Sigmoid colon (tissue), 7 donors: ENCODE measurements at places on chromosomes 16 and 17. TPM values are rescaled to one million over a fixed set of nuclear protein-coding genes. Genes with fewer than 3 reads are reported as not detected.

GRCh38 chr17:79331492-79331891 is 256.9 kb downstream of the ENGASE start:
- no peaks in the 10 kb centered on the region for H3K4me1 ChIP-seq
- H3K36me3 ChIP-seq, result no peaks in the 10 kb centered on the region
- H3K27ac ChIP-seq, result no peak overlapping the region
- no peak overlapping the region for H3K4me3 ChIP-seq
- DNase-seq, result no peak

ADAP2 gene
- 20.8 TPM for total RNA-seq

DNA sequence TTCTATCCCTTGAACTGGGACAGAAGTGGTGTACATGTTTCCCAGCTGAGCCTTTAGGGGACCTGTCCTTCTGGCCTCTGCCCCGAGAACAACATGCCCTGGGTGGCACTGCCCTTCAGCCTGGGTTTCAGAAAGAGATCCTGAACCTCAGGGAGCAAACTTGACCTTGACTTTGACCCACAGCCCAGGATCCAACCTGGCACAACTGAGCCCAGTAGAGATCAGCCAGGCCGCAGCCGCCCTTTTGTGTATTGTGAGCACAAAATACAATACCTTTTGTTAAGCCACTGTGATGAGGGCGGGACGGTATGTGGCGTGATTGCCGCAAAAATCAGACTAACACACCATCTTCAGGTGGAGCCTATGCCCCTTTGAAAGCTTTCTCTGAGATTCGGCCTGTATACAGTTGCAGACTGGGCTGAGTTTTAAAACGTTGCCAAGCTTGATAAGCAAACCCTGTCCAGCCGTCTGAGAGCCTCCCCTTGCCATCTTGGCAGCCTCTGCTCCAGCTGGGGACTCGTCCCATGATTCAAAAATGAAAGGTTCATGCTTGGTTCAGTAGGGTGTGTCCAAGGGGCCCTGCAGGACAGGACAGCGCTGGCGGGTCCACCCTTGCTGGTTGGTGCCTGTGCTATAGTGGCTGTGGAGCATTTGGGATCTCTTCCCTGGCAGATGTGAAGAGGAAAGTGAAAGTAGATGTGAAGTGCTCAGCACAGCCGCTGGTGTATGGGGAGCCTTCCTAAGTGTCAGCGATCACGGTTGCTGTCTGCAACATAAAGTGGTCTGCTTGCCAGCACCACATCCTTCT is 40.3 kb downstream of the FOXL1 start:
- H3K4me1 ChIP-seq, result no peaks in the 10 kb centered on the region
- H3K27ac ChIP-seq, result no peak overlapping the region
- H3K27me3 ChIP-seq, result no peaks in the 10 kb centered on the region
- no peaks in the 10 kb centered on the region for H3K36me3 ChIP-seq
- DNase-seq, result no peak

DNA sequence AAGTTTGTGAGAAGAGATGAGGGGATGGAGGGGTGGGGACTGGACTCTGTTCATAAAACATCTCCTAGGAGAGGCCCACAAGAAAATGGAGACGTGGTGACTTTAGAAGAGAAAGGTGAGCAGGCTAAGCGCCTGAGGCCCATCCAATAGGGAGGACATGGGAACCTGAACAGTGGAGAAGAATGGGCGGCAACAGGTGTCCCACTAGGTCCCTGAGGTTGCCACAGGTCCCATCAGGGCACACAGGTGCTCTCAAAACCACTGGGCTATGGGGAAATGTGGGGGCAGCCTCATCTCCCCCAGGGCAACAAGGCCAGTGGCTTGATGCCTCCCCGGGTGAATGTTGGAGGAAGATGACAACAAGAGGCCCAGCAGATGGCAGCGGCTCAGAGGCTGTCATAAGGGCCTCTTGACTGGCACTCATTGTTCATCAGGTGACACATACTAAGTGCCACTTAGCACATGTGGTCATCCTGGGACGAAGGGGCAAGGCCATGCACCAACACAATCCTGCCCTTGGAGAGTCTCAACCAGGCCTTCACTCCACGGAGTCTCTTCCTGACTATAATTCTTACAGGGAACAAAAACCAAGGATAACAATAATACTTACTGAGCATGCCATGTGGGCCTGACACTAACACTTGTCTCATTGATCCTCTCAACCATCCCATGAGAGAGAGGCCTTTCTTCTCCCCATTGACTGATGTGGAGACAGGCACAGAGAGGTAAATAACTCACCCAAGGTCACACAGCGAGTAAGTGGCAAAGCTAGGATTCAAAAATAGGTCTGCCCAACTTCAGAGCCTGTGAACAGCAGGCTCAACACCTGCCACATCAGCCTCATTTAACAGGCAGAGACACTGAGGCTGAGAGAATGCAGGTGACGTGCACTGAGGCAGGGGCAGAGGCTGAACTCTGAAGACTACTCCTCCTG is 38.0 kb downstream of the CUEDC1 start:
- H3K27me3 ChIP-seq, result no peaks in the 10 kb centered on the region
- DNase-seq, result no peak
- H3K4me1 ChIP-seq, result no peaks in the 10 kb centered on the region
- no peaks in the 10 kb centered on the region for H3K36me3 ChIP-seq
- H3K4me3 ChIP-seq, result no peak overlapping the region

DNA sequence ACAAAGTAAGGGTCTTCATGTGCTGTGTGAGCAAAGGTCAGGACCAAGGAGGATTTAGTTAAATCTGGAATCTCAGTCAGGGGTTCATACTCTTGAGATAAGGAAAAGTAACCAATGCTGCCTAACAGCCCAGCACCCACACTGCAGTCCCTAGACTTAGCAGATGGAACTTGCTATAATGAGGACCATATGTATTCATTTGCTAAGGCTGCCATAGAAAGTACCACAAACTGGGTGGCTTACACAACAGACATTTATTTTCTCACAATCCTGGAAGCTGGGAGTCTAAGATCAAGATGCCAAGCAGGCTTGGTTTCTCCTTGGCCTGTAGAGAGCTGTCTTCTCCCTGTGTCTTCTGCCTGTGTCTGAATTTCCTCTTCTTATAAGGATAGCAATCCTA is 20.8 kb downstream of the ZP2 start:
- no peaks in the 10 kb centered on the region for H3K4me1 ChIP-seq
- no peaks in the 10 kb centered on the region for H3K36me3 ChIP-seq
- H3K27me3 ChIP-seq, result peaks cover under 1% of the 10 kb centered on the region

- H3K4me1 ChIP-seq, result peaks cover 18% of the 10 kb centered on the region
- H3K27me3 ChIP-seq, result no peaks in the 10 kb centered on the region
- DNase-seq, result peak; percentile 96
- H3K36me3 ChIP-seq, result no peaks in the 10 kb centered on the region
- no peak overlapping the region for H3K4me3 ChIP-seq
These were observed 45.0 kb upstream of the SMURF2 start for GRCh38 chr17:64707050-64707591.

KCNJ2 gene
- total RNA-seq, result 0.81 TPM

CRYM gene
- total RNA-seq, result 6.1 TPM

- no peaks in the 10 kb centered on the region for H3K4me1 ChIP-seq
- H3K36me3 ChIP-seq, result no peaks in the 10 kb centered on the region
- H3K27me3 ChIP-seq, result no peaks in the 10 kb centered on the region
These were observed 30.2 kb upstream of the GUCY2D start for GRCh38 chr17:7972131-7972785.

CDH5 gene
- total RNA-seq, result 26.0 TPM

- no peaks in the 10 kb centered on the region for H3K4me1 ChIP-seq
- DNase-seq, result no peak
- no peak overlapping the region for H3K27ac ChIP-seq
These were observed 23.8 kb downstream of the SLC12A3 start for GRCh38 chr16:56888806-56889205.

DNA sequence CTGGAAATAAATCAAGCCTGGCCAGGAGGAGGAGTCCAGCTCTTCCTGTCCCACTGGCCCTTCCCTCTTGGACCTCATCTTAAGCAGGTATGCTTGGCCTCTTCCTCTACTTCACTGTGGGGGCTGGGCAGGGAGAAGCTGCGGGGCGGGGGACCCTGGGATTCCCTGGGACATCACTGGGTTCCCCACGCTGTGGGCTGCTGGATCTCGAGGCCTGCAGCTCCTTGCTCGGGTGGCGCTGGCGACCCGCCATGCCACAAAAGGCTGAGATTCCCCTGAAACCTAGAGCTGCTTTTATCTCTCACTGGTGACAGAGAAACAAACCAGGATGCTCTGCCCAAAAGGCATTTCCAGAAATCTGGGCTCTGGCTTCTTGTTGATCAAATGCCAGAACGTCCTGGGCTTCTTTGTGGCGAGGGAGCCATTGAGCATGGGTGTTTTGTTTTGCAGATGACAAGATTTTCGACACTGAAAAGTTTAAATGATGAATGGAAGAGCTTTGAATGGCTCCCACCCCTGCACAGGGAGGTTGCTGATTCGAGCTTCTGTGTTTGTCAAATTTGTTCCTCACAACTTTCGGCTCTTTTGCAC is 8.6 kb upstream of the PGS1 start:
- no peaks in the 10 kb centered on the region for H3K36me3 ChIP-seq
- no peak for DNase-seq
- H3K4me3 ChIP-seq, result no peak overlapping the region
- no peak overlapping the region for H3K27ac ChIP-seq

DNA sequence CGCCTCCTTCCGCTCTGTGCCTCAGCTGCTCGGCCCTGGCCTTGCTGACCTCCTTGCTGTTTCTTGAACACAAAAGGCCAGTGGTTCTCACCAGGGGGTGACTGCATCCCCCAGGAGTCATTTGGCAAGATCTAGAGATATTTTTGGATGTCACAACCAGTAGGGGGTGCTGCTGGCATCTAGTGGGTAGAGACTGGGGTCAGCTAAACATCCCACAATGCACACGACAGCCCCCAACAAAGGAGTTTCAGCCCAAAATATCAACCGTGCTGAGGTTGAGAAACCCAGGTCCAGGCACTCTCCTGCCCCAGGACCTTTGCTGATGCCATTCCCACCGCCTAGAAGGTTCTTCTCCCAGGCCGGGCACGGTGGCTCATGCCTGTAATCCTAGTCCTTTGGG is 39.7 kb downstream of the ABCC6 start:
- no peaks in the 10 kb centered on the region for H3K4me1 ChIP-seq
- no peaks in the 10 kb centered on the region for H3K36me3 ChIP-seq
- H3K27me3 ChIP-seq, result no peaks in the 10 kb centered on the region
- no peak for DNase-seq
- H3K27ac ChIP-seq, result no peak overlapping the region

DNA sequence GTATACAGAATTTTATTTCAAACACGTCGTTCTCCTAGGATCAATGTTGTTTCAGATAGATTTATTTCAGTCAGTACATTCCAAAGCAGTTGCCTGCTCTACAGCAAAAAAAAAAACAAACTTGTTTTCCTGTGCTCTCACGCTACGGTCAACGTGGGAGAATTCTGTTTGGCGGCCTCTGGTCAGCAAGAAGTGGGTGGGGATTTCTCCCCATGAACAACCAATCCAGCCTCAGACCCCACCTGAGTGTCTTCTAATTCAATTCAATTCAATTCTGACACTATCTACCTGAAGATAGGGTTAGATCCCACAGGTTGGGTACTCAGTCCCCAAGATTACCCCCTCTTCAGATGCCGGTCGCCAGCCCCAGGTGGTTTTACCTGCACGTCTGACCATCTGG is 22.1 kb downstream of the C17orf58 start:
- peaks cover 3% of the 10 kb centered on the region for H3K36me3 ChIP-seq
- DNase-seq, result no peak
- H3K27me3 ChIP-seq, result no peaks in the 10 kb centered on the region
- H3K4me1 ChIP-seq, result peaks cover 7% of the 10 kb centered on the region

DNA sequence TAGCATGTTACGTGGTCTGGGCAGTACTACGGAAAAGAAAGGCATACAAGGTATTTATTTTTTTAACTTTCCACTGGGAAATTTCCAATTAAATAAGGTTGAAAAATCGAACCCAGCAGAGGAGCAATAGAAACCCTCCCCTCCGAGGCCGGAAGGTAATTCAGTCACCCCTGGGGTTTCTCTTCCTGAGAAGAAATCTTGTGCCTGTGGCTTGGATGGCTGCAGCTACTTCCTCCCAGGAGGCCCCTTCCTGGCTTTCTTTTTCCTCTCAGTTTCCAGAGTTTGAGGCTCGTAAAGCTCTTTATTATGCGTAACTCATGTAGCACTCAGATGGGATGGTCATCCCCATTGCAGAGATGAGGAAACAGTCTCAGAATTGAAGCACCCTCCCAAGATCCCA is 140.3 kb downstream of the ASIC2 start:
- no peak overlapping the region for H3K27ac ChIP-seq
- H3K4me1 ChIP-seq, result no peaks in the 10 kb centered on the region
- no peak for DNase-seq

GAS7 gene
- 35.1 TPM for total RNA-seq

CA5A gene
- not detected for total RNA-seq

GPR179 gene
- not detected for total RNA-seq

- no peak overlapping the region for H3K27ac ChIP-seq
- no peak overlapping the region for H3K4me3 ChIP-seq
- peaks cover 21% of the 10 kb centered on the region for H3K4me1 ChIP-seq
- H3K36me3 ChIP-seq, result no peaks in the 10 kb centered on the region
These were observed 2.1 kb upstream of the CA4 start for GRCh38 chr17:60147553-60148223.

- no peak for DNase-seq
- no peak overlapping the region for H3K27ac ChIP-seq
- no peaks in the 10 kb centered on the region for H3K4me1 ChIP-seq
- H3K36me3 ChIP-seq, result no peaks in the 10 kb centered on the region
- H3K27me3 ChIP-seq, result no peaks in the 10 kb centered on the region
These were observed 13.1 kb upstream of the PLCG2 start for GRCh38 chr16:81765969-81766368.

DNA sequence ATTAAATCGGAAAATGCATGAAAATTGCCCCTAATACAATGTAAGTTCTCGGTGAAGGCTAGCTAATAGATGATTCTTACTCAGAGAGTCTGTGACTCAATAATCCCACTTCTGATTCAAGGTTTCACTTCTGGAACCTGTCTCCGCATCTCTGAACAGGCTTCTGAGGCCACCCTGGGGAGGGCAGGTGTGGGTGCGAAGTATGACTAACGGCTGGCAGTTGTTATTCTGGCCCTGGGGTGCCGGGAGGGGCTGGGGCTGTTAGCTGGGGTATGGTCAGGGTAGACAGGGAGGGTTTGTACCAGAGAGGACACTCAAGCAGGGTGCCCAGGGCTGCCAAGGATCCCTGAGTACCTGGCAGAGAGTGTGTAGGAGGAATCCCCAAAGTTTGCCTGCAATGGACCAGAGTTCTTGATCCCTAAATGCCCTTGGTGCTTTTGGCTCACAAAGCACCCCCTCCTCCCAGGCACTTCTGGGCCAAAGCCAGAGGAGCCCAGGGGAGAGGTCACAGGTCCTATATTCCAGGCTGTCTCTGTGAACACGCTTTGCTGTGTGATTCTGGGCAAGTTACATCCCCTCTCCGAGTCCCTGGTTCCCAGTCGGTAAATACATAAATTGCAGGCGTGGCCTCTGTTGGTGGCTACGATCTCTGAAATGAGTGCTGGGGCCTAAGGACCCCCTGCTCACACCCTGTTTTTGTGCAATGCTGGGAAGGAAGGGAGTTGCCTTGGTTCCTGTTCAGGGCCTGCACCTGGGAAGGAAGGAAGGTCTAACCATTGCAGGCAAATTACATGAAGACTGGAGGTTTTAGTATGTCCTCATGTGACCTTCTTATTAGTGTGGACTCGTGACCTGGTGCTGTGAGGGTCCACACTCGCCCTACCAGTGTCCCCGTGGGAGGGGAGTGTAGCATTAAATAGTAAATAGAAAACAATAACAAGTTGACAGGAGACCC is 49.9 kb upstream of the CPNE2 start:
- no peak for DNase-seq
- H3K27ac ChIP-seq, result no peak overlapping the region
- H3K36me3 ChIP-seq, result no peaks in the 10 kb centered on the region
- H3K4me3 ChIP-seq, result no peak overlapping the region
